ENCODE measurements at places on chromosomes 7 and 10.
A peak's percentile ranks its signal among the peaks of the same experiment; 100 is the strongest.

GRCh38 chr7:18644981-18645380 lies 149.4 kb downstream of the HDAC9 start:
- no peak for DNase-seq
- H3K27me3 ChIP-seq: no peaks in the 10 kb centered on the region
- H3K4me3 ChIP-seq: no peak overlapping the region
- H3K36me3 ChIP-seq: peaks cover 13% of the 10 kb centered on the region

- no peaks in the 10 kb centered on the region for H3K27me3 ChIP-seq
- no peak overlapping the region for H3K27ac ChIP-seq
These were observed 25.7 kb downstream of the IKZF1 start for GRCh38 chr7:50330254-50330653.

DNA sequence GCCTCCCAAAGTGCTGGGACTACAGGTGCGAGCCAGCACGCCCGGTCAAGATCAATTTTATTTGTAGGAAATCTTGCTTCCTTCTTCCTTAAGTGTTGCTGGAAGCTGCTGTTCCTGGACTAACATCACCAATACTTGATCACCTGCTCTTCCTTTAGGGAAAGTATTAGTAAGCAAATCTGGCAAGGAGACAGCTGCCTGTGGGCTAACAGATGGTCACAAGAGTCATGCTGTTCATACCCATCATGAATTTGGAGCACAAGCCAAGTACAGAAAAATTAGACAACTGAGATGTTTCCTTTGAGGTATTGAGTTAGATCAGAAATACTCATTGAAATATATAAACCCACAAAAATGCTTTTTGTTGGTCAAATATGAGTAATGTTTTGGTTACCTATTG lies 27.9 kb downstream of the BAIAP2L1 start:
- no peak overlapping the region for H3K27ac ChIP-seq
- no peaks in the 10 kb centered on the region for H3K27me3 ChIP-seq
- H3K4me3 ChIP-seq: no peak overlapping the region

GRCh38 chr10:45255706-45256105 lies 59.7 kb downstream of the OR13A1 start:
- no peaks in the 10 kb centered on the region for H3K4me1 ChIP-seq
- no peak overlapping the region for H3K27ac ChIP-seq
- DNase-seq: no peak
- no peaks in the 10 kb centered on the region for H3K36me3 ChIP-seq
- no peak overlapping the region for H3K4me3 ChIP-seq

GRCh38 chr10:34016576-34016975 lies 682.1 kb upstream of the NRP1 start:
- H3K36me3 ChIP-seq: no peaks in the 10 kb centered on the region
- H3K4me1 ChIP-seq: no peaks in the 10 kb centered on the region
- no peaks in the 10 kb centered on the region for H3K27me3 ChIP-seq
- no peak overlapping the region for H3K4me3 ChIP-seq
- H3K27ac ChIP-seq: no peak overlapping the region

DNA sequence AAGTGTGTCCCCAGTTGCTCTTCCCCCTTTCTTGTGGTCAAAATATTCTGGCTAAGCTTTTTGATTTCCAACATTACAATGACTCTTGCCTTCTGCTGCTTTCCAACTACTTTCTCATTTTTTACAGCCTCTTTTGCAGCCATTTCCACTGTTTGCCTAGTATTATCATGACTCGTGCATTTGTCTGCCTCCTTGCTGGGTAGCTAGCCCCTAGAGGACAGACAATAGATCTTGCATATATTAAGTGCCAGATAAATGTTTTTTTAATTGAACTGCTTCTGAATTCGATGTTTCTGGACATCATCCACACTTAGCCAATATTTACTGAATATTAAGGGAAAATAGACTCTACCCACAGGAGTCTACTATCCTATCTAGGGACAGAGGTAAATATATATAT lies 124.5 kb downstream of the POU6F2 start:
- no peak for DNase-seq
- H3K27ac ChIP-seq: no peak overlapping the region
- no peaks in the 10 kb centered on the region for H3K36me3 ChIP-seq
- H3K4me3 ChIP-seq: no peak overlapping the region
- no peaks in the 10 kb centered on the region for H3K27me3 ChIP-seq

- no peak overlapping the region for H3K4me3 ChIP-seq
These were observed 132.3 kb upstream of the CDK1 start for GRCh38 chr10:60645980-60646379.

GRCh38 chr10:8913720-8914119 lies 859.2 kb downstream of the GATA3 start:
- DNase-seq: no peak
- H3K4me1 ChIP-seq: no peaks in the 10 kb centered on the region
- H3K4me3 ChIP-seq: no peak overlapping the region
- H3K27me3 ChIP-seq: no peaks in the 10 kb centered on the region
- H3K27ac ChIP-seq: no peak overlapping the region

DNA sequence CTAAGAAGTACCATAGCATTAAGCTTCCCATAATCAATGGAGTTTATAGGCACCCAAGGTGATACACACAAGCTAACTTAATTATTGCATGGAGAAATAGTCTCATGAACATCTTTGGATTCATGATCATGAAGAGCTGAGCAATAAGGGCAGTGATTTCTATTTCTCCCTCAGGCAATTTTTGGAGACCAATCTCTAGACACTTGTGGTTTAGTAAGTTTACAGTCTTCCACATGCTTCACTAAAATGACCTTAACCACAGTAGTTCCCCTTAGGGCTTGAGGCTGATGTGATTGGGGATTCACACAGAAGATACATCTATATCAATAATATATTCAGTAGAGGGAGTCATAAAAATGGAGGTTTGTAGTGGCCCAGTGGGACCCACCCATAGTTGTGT lies 241.2 kb downstream of the CCDC7 start:
- no peaks in the 10 kb centered on the region for H3K27me3 ChIP-seq
- peaks cover 7% of the 10 kb centered on the region for H3K36me3 ChIP-seq
- H3K4me1 ChIP-seq: no peaks in the 10 kb centered on the region
- H3K4me3 ChIP-seq: no peak overlapping the region
- H3K27ac ChIP-seq: no peak overlapping the region

- peak overlapping the region; percentile 64 for H3K27ac ChIP-seq
- H3K36me3 ChIP-seq: no peaks in the 10 kb centered on the region
- H3K27me3 ChIP-seq: no peaks in the 10 kb centered on the region
- H3K4me1 ChIP-seq: peaks cover 62% of the 10 kb centered on the region
These were observed 273.6 kb upstream of the KLF6 start for GRCh38 chr10:4058514-4059029.

DNA sequence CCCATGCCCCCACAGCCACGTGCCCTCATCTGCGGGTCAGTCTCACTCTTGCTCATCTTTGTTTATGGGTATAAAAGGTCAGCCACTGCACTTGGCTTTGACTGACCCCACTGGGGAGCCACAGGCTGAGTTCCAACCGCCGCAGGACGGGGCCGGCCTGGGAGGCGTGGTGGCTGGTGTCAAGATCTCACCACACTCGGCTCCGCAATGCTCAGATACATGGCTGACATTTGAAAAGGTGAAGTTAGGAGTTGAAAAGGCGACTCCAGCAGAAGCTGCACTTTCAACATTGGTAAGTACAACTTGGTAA lies 14.9 kb downstream of the TUBGCP2 start:
- no peaks in the 10 kb centered on the region for H3K4me1 ChIP-seq
- no peak overlapping the region for H3K4me3 ChIP-seq
- no peak overlapping the region for H3K27ac ChIP-seq
- no peaks in the 10 kb centered on the region for H3K27me3 ChIP-seq
- DNase-seq: no peak
- H3K36me3 ChIP-seq: peaks cover 69% of the 10 kb centered on the region

DNA sequence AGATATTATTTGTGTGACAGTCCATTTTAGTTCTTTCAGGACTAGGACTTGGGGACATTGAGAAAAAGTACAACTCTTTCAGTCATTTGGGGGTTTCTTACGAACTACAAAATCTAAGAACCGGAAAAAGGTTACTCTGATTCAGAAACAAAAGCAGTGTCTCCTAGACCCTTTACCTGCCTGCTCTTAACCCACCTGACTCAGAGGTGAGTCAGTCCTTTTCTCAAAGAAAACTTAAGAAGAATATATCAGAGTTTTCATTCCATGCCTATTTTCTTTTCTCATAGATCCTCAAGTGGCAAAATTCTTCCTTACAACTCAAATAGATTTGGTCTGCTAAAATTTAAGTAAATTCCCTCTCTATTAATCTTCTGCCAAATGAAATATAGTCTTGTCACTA lies 114.9 kb upstream of the PTN start:
- no peak overlapping the region for H3K4me3 ChIP-seq
- H3K27ac ChIP-seq: no peak overlapping the region
- H3K36me3 ChIP-seq: no peaks in the 10 kb centered on the region
- no peaks in the 10 kb centered on the region for H3K27me3 ChIP-seq

DNA sequence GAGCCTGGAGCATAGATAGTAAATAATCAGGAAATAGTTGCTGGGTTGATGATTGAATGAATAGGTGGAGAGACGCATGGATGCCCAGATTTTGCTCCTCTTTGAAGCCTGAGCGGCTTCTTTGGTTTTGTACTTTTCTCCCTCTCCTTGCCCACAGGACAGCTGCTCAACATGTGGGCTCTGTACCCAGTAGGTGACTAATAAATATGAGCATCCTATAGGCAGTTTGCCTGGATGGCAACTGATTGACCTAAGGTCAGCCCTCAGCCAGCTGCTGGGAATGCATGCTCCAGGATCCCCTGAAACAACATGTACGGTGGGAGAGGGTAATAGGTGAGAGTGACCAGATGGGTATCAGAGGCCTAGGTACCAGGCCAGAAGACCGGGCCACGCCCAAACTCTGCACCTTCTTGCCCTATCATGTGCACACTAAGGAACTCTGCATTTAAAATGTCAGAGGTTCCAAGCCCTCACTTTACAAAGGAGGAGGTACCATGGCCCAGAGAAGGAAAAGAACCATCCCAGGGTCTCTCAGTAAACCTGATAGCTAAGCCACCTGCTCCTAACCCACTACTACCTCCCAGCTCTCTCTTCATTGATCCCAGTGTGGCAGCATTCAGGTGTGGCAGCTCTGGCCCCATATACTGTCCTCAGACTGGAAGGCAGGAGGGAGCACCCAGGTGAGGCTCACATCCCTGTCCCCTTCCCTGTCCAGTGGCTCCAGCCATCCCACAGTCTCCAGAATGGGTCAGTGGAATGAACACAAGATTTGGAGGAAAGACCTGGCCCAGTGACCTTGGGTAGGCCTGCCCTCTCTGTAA lies 2.7 kb upstream of the ZCCHC24 start:
- H3K27me3 ChIP-seq: no peaks in the 10 kb centered on the region
- DNase-seq: no peak
- no peak overlapping the region for H3K27ac ChIP-seq
- no peak overlapping the region for H3K4me3 ChIP-seq

DNA sequence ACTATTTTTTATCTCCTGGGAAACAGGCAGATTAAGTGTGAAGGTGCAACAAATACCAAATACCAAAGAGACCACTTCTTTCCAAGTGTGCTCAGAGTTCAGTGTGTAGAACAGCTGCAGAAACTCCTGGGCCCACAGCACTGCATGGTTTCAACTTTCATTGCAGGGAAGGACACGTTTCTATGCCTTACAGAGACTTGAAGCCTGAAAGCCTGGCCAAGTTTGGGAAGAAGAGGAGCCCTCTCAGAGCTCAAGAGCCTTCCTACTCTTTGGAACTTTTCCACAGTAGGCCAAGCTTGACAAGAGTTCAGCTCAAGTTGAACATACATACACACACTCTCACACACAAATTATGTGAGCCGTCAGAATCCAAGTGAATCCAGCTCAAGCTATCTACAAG lies 2.5 kb downstream of the HOXA4 start:
- H3K36me3 ChIP-seq: no peaks in the 10 kb centered on the region
- DNase-seq: no peak
- no peak overlapping the region for H3K27ac ChIP-seq
- H3K27me3 ChIP-seq: no peaks in the 10 kb centered on the region
- H3K4me3 ChIP-seq: no peak overlapping the region

DNA sequence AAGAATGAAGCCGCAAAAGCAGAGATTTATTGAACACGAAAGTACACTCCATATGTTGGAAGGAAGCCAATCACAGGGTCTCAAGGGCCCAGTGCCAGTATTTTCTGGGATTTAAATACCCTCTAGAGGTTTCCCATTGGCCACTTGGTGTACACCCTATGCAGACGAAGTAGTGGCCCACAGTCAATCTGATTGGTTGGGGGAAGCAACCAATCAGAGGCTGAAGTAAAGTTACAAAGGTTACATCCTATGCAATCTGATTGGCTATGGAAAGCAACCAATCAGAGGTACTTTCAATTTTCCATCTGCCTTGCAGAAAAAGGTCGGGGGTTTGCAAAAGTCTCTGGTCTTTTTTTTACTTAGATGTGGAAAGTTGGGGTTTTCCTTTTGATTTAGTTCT lies 481.3 kb upstream of the NRP1 start:
- no peak overlapping the region for H3K27ac ChIP-seq
- no peaks in the 10 kb centered on the region for H3K36me3 ChIP-seq
- H3K27me3 ChIP-seq: no peaks in the 10 kb centered on the region

GRCh38 chr7:131148708-131149428 lies 178.8 kb upstream of the MKLN1 start:
- H3K4me3 ChIP-seq: no peak overlapping the region
- H3K27me3 ChIP-seq: no peaks in the 10 kb centered on the region
- no peaks in the 10 kb centered on the region for H3K4me1 ChIP-seq
- H3K36me3 ChIP-seq: no peaks in the 10 kb centered on the region
- DNase-seq: no peak

- peaks cover 34% of the 10 kb centered on the region for H3K4me1 ChIP-seq
- no peaks in the 10 kb centered on the region for H3K36me3 ChIP-seq
- no peak for DNase-seq
- H3K27ac ChIP-seq: peak overlapping the region; percentile 91
- H3K4me3 ChIP-seq: peak overlapping the region; percentile 51
These were observed 27.3 kb downstream of the PFKP start for GRCh38 chr10:3094609-3095036.

GRCh38 chr7:31284106-31284505 lies 56.4 kb downstream of the NEUROD6 start:
- no peaks in the 10 kb centered on the region for H3K27me3 ChIP-seq
- no peaks in the 10 kb centered on the region for H3K36me3 ChIP-seq
- no peak for DNase-seq
- no peaks in the 10 kb centered on the region for H3K4me1 ChIP-seq

- H3K36me3 ChIP-seq: no peaks in the 10 kb centered on the region
- no peaks in the 10 kb centered on the region for H3K27me3 ChIP-seq
- DNase-seq: no peak
- H3K27ac ChIP-seq: no peak overlapping the region
- H3K4me1 ChIP-seq: peaks cover 5% of the 10 kb centered on the region
These were observed 3.7 kb downstream of the LRRC4 start for GRCh38 chr7:128027485-128027980.

- no peak overlapping the region for H3K27ac ChIP-seq
- no peak for DNase-seq
- H3K27me3 ChIP-seq: no peaks in the 10 kb centered on the region
- H3K4me3 ChIP-seq: no peak overlapping the region
These were observed 55.4 kb upstream of the FGFR2 start for GRCh38 chr10:121653608-121654007.

GRCh38 chr10:61900829-61901792 lies at the start of gene ARID5B:
Gene ARID5B, plus strand, starts transcription at chr10:61901699. Its CDS starts 11 bp downstream, at chr10:61901710.
- no peaks in the 10 kb centered on the region for H3K36me3 ChIP-seq
- peak within 1 kb of the TSS; percentile 97 for H3K4me3 ChIP-seq
- H3K27ac ChIP-seq: peak within 1 kb of the TSS; percentile 98
- DNase-seq: no peak
- no peaks in the 10 kb centered on the region for H3K27me3 ChIP-seq
- peaks cover 40% of the 10 kb centered on the region for H3K4me1 ChIP-seq

- no peak overlapping the region for H3K27ac ChIP-seq
- H3K4me3 ChIP-seq: no peak overlapping the region
- H3K27me3 ChIP-seq: no peaks in the 10 kb centered on the region
These were observed 91.4 kb downstream of the IPMK start for GRCh38 chr10:58175990-58176900.

GRCh38 chr7:100895956-100896731 lies 456 bp upstream of the ACHE start:
- peak overlapping the region; percentile 62 for H3K4me3 ChIP-seq
- H3K27ac ChIP-seq: no peak overlapping the region
- no peak for DNase-seq
- no peaks in the 10 kb centered on the region for H3K36me3 ChIP-seq

GRCh38 chr10:87864496-87865059 lies 1.2 kb downstream of the PTEN start:
- peak overlapping the region; percentile 97 for H3K27ac ChIP-seq
- H3K4me1 ChIP-seq: peaks cover 29% of the 10 kb centered on the region
- H3K27me3 ChIP-seq: no peaks in the 10 kb centered on the region

All from thoracic aorta (tissue), 2 donors.